ENCODE measurements at places on chromosomes 2 and 18. TPM values are rescaled to one million over a fixed set of nuclear protein-coding genes. Genes with fewer than 3 reads are reported as not detected.

DNA sequence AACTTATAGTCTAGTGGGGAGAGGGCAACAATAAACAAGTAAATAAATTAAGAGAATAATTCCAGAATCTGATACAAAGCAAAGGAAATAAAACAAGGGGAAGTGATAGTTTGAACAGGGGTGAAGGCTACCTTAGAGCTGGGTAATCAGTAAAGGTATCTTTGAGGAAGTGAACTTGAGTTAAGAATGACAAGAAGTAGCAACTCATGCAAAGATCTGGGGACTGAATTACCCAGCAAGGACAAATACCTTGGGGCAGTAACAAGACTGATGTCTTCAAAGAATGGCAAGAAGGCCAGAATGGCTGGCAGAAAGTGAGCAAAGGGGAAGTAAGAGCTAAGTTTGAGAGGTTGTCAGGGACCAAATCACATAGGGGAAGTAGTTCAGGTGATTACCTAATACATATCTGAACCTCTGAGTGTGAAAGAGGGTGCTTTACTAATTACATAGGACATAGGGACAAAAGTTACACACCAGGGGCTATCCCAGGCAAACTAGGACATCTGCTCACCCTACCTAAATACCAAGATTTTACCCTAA is 244.6 kb upstream of the HNRNPA3 start:
- no peak for DNase-seq

- DNase-seq: no peak
Observed at GRCh38 chr2:177245010-177245422, 19.5 kb downstream of the NFE2L2 start.

GRCh38 chr2:11998626-11999378 is 252.4 kb downstream of the LPIN1 start:
- DNase-seq: no peak

DNA sequence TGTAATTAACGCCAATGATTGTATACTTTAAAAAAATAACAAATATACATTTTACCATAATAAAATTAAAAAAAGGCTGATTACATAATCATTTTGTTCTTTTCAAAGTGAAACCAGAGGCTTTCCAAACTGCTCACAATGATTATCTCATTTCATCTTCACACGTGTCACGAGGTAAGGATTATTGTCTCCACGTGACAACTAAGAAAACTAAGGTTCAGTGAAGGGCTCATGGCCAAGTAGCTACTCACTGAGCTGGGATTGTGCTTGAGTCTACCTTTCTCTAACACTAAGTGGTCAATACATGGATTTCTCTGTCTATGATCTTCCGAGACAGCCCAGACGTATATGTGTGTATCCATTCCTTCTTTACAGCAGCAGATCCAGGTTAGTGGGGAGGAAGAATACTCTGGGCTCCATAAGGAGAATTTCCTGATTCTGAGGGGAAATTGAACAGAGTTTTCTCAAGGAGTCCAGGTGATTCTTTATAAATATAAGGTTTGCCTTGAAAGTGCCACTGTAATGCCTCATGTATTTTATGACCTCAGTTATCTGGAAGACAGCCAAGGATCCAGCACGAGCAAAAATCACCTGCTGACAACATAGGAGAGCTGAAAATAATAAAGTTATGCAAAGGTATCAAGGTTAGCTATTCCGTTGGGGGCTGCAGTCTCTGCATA is 25.6 kb upstream of the ACSL3 start:
- DNase-seq: no peak

DNA sequence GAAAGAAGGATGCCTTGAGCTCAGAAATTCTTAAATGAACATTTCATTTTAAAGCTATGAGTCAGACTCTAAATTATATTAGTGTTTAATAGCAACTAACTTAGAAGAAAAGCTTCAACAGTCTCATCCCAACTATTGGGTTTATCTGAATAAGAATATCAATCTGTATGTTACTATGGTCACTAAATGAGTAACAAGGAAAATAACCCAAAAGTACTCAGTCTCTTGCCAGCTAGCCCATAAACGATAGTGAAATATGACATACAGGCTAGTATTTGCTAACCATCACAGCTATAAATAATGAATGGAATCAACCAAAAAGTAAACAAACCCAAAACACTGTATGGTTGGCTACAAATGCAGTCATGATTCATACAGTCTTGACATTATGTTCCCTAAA is 174.9 kb downstream of the RAB3GAP1 start:
- DNase-seq: no peak

- DNase-seq: no peak
Observed at GRCh38 chr18:24841536-24841935, 381.1 kb downstream of the HRH4 start.

DNA sequence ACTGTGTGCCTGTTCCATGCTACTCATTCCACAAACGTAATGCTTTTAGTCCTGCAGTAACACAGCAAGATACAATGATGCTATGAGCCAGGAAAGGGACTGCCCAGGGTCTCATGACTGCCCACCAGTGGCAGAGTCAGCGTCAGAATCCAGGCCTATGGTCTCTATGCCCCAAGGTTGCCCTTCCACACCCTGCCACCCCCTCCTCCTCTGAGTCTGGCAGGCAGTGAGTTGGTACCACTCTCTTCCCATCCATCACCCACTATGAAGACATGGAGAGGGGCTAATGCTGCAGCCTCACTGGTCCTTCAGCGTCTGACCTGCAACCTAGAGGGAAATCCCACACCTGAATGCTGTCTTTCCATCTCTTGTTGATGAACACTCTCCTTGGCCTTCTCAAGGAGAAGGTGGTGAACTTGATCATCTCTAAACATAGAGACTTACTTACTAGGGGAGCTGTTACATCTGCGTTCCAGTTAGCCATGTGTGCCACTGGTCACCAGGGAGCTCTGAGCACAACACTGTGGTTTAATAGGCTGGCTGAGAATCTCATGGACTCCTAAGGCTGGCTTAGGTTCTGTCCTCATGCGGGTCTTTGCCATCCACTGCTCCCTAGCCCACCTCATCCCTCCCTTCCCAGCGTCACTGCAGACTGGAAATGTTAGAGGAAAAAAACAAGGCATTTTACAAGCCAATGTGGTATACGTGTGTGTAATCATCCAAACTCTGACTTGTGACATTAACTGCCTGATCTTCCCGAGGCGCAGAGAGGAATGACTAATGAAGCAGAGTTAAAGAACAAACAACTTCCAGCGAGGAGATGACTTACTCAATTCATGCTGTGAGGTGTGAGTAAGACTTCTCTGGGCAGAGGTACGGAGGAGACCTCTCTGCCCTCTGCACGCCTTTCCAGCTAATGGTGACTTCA is 28.8 kb downstream of the STEAP3 start:
- no peak for DNase-seq

Gene ANKRD30B
- polyA plus RNA-seq: 10.5 TPM

Gene MRPL33
- polyA plus RNA-seq: 204 TPM

Gene NEURL3
- 0.78 TPM for polyA plus RNA-seq

Gene SERPINB12
- 1.1 TPM for polyA plus RNA-seq

Gene C18orf63
- polyA plus RNA-seq: 13.7 TPM

Gene GPR45
- 0.74 TPM for polyA plus RNA-seq

Measured in testis (tissue), 5 donors.